Activated naive CD8-positive, alpha-beta T cell treated with anti-CD3 and anti-CD28 coated beads, Interleukin-2, amount 10 ng/mL, durations not matched to agents 7 days and 5 days (primary cell): ENCODE measurements at places on chromosomes 3 and 15. TPM values are rescaled to one million over a fixed set of nuclear protein-coding genes. Genes with fewer than 3 reads are reported as not detected.

The TICRR gene
- 20.6 TPM for total RNA-seq

The IQCH gene
- 2.2 TPM for total RNA-seq

DNA sequence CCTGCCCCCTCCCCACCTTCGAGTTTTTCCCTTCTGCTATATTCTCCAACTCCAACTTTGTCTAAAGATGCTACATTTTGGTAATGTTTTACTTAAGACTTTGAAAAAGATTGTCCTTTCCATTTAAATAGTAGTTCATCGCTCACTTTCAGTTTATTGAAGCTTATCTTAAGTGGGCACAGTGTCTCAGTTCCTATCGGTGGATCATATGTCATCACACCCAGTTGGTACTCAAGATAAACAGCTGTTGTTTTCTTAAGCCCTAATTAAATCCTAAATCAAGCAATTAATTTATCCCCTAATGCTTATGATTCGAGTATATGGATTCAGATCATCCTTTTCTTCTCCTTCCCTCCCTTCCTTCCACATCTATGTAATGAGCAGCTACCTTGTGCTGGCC is 210.7 kb downstream of the TLE3 start:
- H3K4me3 ChIP-seq: no peak overlapping the region
- peaks cover 2% of the 10 kb centered on the region for H3K36me3 ChIP-seq
- no peak overlapping the region for H3K27ac ChIP-seq
- no peak for DNase-seq
- H3K4me1 ChIP-seq: no peaks in the 10 kb centered on the region

DNA sequence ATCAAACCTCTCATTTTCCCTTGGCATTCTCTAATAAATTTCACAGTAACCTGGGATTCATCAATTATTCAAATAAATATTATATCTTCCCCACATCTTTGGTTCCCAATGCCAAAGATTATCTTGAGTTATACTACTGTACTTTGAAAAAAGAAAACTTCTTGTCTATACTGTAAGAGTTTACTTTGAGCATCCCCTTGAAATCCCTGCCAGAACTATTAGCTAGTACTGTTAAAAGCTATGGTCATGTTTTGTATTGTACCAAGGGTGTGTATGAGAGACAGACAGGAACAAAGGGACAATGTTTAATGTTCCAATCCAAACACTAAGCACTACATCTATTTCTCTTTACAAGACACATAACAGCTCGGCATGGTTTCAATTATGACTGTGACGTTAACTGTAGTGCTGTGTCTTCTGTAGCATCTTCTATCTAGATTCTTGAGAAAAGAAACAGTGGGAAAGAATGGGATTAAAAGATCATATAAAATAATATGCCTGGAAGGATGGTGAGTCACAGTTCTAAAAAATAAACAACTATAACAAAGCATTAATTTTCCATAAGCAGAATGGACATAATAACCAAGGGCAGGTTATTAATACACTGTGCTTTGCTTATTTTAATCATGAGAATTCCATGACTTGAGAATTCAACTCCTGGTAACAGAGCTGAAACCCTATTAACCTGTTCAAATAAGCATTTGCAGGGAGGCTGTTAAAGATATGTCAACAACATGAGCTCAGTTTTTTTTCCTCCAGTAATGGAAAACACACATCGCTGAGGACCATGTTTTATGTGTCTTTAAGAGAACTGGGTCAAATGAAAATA is 71.1 kb downstream of the ALDH1A2 start:
- peaks cover 44% of the 10 kb centered on the region for H3K27me3 ChIP-seq
- no peaks in the 10 kb centered on the region for H3K4me1 ChIP-seq
- no peak overlapping the region for H3K4me3 ChIP-seq
- no peak overlapping the region for H3K27ac ChIP-seq

GRCh38 chr3:112817271-112817670 is 29.4 kb downstream of the CD200R1L start:
- peaks cover 3% of the 10 kb centered on the region for H3K27me3 ChIP-seq
- no peak overlapping the region for H3K27ac ChIP-seq
- DNase-seq: no peak

DNA sequence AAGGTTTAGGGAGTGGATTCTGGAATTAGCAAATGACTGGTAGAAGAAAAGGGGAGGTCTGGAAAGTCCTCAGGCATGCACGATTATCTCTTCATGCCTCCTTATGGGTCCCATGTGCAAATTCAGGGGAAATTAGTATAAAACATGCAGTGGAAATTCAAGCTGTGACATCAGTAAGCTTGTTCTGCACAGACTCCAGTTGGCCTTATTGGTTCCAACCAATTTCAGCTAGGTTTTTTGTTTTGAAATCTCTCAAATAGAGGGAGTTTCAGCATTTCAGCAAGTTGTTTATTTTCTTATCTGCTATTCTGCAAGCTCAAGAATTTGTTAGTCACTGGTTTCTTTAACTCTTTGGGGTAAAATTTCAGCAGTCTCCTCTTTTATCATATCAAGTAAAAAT is 774 bp upstream of the TMCO5A start:
- no peaks in the 10 kb centered on the region for H3K4me1 ChIP-seq
- no peak overlapping the region for H3K4me3 ChIP-seq
- no peaks in the 10 kb centered on the region for H3K27me3 ChIP-seq
- no peaks in the 10 kb centered on the region for H3K36me3 ChIP-seq

- no peak overlapping the region for H3K4me3 ChIP-seq
- no peaks in the 10 kb centered on the region for H3K36me3 ChIP-seq
- H3K27ac ChIP-seq: no peak overlapping the region
- no peak for DNase-seq
- H3K27me3 ChIP-seq: peaks cover 2% of the 10 kb centered on the region
Measured at GRCh38 chr3:7657214-7658112, 796.5 kb downstream of the GRM7 start.

DNA sequence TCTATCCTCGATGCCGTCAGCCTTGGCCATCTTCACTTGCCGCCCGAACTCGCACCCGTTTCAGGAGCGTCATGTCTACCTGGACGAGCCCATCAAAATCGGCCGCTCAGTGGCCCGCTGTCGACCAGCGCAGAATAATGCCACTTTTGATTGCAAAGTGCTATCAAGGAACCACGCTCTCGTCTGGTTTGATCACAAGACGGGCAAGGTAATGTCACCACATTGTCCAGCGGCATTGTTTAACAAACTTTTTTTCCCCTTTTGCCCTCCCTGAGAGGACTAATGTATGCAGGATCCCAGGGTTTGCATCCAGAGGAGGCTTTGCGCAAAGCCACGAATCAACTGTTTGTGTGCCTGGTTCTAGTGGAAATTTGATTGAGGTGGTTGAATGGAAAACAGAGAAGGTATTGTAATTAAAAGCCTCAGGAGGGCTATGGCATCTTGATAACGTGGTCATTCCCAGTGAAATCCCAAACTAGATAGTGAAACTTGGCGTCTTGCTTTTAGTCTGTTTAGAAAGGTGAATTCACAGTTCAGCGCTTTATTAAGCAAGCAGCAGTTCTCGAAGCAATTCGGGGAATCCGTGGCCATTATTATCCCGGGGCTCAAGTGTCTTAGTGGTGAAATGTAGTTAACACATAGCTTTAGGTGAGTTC is 1.7 kb downstream of the SLMAP start:
- peak overlapping the region; percentile 93 for H3K4me3 ChIP-seq
- H3K36me3 ChIP-seq: peaks cover 32% of the 10 kb centered on the region

GRCh38 chr15:57358571-57358970 is 17.7 kb upstream of the CGNL1 start:
- no peak for DNase-seq
- no peaks in the 10 kb centered on the region for H3K4me1 ChIP-seq
- no peak overlapping the region for H3K4me3 ChIP-seq
- peaks cover 4% of the 10 kb centered on the region for H3K27me3 ChIP-seq
- H3K36me3 ChIP-seq: no peaks in the 10 kb centered on the region

DNA sequence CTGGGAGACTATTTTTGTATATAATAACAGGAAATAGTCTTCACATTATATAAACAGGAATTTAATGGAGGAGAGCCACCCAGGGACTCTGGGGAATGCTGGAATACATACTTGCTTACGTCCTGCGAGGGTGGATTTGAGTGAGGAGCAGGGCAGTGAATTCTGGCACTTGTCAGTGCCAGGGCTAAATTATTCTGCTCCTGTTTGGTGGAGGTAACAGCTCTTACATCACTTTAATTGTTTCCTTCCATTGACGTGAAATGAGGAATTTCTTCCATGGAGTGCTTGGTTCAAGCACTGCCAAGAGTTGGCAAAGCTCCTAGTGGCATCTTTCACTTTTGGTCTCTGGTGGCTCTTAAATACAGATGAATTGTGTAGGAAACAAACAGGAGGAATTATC is 94.1 kb upstream of the GOLGA8J start:
- H3K4me1 ChIP-seq: no peaks in the 10 kb centered on the region
- no peaks in the 10 kb centered on the region for H3K36me3 ChIP-seq
- no peak overlapping the region for H3K4me3 ChIP-seq
- peaks cover 9% of the 10 kb centered on the region for H3K27me3 ChIP-seq

DNA sequence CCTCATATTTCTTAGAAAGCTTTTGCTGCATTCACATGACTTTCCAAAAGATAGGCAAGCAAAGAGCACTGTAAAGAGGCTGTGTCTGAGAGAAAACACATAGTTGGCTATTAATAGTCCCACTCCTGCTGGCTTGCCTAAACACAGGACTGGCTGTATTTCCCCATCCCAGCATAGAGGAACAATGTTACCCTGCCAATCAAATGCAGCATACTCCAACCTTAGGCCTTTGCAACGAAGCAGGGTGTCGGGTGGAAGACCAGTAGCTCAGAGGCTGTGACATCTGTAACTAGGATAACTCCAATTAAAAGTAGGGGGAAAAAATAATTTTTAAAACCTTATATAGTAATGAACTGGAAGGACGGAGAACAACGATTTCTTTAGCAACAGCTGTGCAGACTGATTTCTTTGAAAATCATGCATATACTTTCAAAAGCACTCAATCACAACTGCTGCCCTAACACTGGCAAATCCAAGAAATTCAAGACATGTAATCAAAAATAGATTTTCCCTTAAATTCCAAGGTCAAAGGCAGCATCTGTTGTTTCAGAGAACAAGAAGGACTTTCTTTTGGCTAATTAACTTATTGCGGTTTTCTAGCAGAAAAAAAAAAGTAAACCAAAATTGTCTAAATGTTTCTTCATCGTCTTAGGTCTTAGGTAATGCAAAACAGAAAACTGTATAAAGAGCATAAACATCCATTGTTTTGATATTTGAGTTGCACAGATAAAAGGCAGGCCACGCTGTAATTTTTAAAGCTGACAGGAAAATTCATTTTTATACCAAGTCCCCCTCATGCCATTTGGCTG is 139.3 kb downstream of the TNIK start:
- no peaks in the 10 kb centered on the region for H3K4me1 ChIP-seq
- H3K4me3 ChIP-seq: no peak overlapping the region
- no peak for DNase-seq
- H3K27ac ChIP-seq: no peak overlapping the region
- no peaks in the 10 kb centered on the region for H3K36me3 ChIP-seq

GRCh38 chr3:175295248-175296130 is 436.4 kb downstream of the NAALADL2 start:
- H3K27ac ChIP-seq: no peak overlapping the region
- DNase-seq: no peak
- H3K4me3 ChIP-seq: no peak overlapping the region
- no peaks in the 10 kb centered on the region for H3K27me3 ChIP-seq

DNA sequence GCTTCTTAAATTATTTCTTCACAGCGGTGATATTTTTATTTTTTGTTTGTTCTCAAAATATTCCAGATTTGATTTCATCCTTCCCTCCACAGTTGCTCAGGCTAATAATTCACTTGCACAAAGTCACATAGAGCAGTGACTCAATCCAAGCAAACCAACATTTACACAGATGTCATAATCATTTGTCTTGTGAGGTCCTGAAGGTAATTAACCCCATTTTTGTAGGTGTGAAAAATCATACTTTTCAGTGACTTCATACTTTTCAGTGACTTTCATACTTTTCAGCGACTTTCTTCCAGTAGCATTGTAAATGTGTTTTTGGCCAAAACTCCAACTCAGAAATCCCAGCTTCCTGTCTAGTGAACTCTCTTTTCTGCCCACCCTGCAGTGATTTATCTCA is 32.1 kb downstream of the CD200 start:
- no peak for DNase-seq
- peaks cover 12% of the 10 kb centered on the region for H3K36me3 ChIP-seq
- peaks cover 16% of the 10 kb centered on the region for H3K4me1 ChIP-seq

DNA sequence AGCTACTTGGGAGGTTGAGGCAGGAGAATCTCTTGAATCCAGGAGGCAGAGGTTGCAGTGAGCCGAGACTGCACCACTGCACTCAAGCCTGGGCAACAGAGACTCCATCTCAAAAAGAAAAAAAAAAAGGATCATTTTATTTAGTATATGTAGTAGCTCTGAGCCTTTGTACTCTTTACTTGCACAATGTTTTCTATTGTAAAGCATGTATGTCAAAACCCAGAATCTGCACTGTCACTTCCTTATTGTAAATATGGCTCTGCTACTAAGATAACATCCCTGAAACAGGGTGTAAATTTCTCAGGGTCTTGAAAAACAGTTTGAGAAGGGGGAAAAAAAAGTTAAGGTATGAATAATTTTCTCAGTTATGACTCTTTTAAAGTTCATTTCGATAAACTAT is 35.1 kb downstream of the SLMAP start:
- H3K27ac ChIP-seq: no peak overlapping the region
- no peak for DNase-seq
- peaks cover 6% of the 10 kb centered on the region for H3K4me1 ChIP-seq
- no peaks in the 10 kb centered on the region for H3K27me3 ChIP-seq
